ENCODE measurements at places on chromosomes 5 and 9.
A peak's percentile ranks its signal among the peaks of the same experiment; 100 is the strongest.

DNA sequence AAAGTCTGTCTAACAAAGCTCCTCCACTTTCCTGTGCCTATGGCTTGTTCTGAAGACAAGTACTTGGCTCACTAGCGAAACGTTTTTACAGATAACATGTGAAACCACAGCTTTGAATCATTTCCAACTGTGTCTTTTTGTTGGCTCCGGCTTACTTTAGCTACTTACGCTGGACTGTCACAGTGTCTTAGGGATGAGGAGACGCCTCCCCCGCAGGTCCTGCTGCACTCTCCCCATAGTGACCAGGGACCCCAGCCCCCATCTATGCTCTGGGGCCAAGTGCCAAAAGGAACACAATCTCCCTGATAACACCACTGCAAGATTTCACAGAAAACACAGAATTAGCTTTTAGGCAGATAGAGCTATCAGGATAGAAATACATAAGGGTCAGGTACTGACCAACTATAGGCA is 219.1 kb downstream of the ADAMTS6 start:
- DNase-seq: peak; percentile 68

DNA sequence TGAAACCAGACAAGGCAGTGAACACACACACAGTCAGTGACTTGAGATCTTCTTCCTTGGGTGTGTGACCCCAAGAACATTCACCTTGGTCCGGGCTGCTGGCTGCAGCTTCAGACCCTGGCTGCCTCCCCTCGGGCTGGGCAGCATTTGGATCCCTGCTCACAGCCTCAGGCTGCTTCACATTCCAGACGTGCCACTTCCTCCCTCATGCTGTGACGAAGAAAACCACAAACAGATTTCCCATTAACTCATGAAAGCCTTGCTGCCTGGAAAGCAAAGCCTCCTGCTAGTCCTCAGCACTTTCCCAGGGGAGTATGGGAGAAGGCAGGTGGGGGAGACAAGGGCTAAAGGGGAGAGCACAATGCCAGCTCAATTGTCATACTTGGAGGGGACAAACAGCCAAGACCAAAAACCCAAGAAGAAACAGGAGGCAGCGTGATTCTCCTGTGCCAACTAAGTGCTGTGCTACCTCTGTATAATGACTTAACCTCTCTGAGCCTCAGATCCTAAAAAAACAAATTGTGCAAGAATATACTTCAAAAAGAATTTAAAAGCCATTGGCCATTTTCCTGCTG is 594.6 kb upstream of the BRINP1 start:
- peak; percentile 43 for DNase-seq

DNA sequence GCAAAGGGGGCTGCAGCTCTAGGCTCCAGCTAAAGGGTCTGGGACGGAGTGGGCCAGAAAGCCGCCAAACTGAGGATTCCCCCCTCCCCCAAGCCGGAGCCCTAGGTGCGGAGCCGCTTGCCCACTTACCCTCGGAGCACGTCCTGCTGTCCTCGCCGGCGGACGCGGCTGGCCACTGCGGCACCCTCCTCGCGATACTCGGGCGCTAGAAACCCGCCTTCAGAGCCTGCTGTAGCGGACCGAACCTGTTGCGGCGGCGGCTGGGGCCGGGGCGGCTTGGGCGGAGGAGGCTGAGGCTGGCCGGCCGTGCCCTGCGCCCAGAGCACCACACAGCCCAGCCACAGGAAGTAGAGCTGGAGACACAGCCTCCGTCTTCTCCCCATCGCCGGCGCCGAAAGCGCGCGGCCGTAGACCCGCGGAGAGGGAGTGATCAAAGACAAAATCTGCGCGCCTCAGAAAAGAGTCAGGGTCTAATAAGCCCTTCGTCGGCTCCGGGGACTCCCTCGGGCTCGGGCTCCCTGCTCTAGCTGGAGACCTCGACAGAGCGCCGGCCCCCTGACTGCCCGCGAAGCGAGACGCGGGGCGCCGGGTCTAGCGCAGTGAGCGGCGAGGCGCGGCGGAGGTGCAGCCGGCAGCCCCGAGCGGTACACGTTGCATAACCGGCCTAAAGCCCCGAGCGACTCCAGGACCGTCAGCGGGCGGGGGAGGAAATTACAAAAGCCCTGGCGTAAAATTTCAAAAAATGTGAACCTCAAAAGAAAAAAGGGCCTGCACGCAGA is 635 bp downstream of the FBN2 start:
- DNase-seq: peak; percentile 5

GRCh38 chr9:33800886-33801285 is 5.5 kb downstream of the PRSS3 start:
- no peak for DNase-seq

- no peak for DNase-seq
Measured at GRCh38 chr9:37926737-37927118, 22.8 kb upstream of the SLC25A51 start.

GRCh38 chr9:88399966-88400365 is 11.7 kb downstream of the SPIN1 start:
- no peak for DNase-seq
